Transverse colon (tissue), 4 donors: ENCODE measurements at places on chromosomes 7 and 10.

- peak; percentile 72 for DNase-seq
Measured at GRCh38 chr10:3776796-3777571, 8.0 kb downstream of the KLF6 start.

DNA sequence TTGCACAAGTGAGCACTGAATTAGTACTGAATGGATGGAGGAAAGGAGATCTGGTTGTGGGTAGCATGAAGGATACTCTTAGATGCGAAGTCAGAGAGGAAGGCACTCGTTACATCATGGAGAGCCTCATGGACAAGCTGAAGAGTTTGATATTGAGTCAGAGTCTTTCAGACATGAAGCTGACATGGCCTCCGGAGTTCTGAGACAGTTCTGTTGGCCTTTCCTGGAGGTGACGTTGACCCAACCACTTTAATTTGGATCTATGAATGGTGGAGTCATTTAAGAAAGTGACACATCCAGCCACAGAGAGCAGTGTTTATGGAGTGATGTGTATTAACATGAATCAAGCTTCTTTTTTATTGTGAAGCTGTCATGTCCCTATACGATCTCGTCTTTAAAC is 286.3 kb upstream of the CDC14C start:
- DNase-seq, result no peak

DNA sequence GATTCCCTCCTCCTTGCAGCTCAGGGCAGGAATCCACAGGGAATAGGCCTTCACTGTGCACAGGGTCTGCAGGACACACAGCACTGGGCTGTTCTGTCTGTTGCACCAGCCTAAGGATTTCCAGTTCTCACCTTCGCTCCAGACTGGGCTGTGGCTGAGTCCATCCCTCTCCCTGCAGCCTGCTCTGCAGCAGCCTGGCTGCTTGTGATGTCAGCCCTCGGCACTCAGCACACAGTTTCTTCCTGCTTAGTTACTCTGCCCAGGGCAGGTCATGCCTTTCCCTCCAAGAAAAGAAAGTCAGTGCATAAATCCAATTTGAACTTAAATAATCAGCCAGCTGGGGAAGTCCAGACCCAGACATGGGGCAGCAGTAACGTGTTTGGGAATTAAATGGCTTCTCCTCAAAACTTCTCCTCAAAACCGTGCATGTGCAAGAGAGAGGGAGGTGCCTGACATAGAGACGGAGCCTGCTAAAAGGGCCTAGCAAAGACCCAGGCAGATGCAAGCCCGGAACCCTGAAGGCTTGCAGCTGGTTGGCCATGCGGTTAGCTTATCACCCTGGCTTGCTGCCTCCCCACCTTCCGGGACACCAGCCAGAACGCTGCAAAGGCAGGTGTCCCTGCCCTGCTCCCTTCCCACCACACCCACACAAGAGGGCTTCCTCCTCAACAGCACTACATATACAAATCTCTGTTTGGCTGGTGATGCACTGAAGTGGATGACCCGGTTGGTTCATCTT is 10.9 kb upstream of the GDF2 start:
- peak; percentile 77 for DNase-seq

GRCh38 chr10:44978570-44979280 is at the start of gene DEPP1:
DEPP1 (minus strand) TSS chr10:44978809; CDS start chr10:44978030, 779 bp downstream.
- peak; percentile 94 for DNase-seq

- DNase-seq, result no peak
Measured at GRCh38 chr10:9198611-9199010, 1144.1 kb downstream of the GATA3 start.

GRCh38 chr7:127391591-127392181 is 822 bp downstream of the ZNF800 start:
- peak; percentile 53 for DNase-seq

- peak; percentile 39 for DNase-seq
Measured at GRCh38 chr10:7488418-7488829, 77.6 kb upstream of the SFMBT2 start.
